T-helper 9 cell (primary cell): ENCODE measurements at places on chromosomes 5 and 9.

DNA sequence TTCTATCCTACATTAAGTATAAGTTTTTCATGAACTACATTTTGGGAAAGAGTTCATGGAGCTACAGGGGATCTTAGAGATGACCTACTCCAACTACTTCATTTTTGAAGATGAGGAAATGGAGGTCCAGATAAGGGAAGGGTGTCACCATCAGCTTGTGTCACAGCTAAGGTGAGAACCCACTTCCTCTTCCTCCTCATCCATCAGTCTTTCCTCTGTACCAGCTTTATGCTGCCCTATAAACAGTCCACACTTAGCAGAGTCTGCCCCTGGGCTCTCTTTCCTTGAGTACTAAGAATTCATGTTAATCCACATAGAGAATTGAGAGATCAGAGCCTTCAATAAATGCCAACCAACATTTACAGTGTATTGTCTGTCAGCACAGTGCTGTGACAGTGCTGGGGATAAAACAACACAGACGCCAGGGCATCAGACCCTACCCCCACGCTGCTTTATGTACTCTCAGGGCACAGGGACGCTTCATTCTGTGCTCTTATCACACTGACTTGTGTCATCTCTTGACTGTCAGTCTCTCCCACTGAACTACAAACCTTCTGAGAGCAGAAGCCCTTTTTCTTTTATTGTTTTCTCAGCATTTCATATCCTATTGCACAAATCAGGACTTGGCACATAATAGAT is 22.1 kb downstream of the ADRB2 start:
- DNase-seq, result no peak

- no peak for DNase-seq
Measured at GRCh38 chr5:159451197-159452052, 121.1 kb upstream of the IL12B start.

DNA sequence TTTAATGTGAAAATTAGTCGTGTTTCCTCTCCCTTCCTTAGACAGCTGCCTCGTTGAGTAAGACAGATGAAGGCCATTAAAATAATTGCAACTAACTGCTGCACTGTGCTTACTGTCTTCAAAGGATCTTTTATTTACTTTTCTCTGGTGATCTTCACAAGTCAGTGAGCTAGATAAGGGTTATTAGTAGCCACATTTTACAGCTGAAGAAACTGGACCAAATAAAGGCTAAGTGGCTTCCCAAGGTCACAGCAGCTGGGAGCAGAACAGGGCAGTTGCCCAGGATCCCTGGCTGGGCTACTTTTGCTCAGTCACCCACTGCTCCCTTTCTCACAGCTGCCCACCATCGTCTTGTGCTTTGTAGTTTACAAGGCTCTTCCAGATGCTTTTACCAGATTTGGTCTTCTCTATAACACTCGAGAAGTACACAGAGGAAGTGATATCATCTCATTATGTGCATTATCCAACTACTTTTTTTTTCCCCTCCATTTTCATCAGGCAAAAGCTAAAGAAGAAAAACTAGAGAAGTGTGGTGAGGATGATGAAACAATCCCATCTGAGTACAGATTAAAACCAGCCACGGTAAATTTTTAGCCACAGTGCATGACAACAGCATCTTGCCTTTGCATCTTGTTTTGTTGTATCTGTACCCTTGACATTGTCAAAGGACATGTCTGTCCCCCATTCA is 61.8 kb downstream of the ERAP1 start:
- no peak for DNase-seq

GRCh38 chr9:37187292-37187691 is 66.9 kb downstream of the ZCCHC7 start:
- no peak for DNase-seq

DNA sequence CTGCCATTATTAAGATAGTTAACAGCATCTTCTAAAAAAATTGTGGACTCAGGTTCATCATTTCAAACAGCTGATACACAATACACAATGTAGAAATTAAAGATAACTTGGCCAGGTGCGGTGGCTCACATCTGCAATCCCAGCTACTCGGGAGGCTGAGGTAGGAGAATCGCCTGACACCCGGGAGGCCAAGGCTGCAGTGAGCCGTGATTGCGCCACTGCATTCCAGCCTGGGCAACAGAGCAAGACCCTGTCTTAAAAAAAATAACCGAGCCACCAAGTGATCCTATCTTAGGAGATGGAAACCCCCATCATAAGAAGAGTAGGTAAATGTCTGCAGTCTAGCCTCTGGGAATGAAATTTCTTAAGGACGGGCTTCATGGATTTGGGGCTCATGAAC is 241.7 kb downstream of the PIK3R1 start:
- DNase-seq, result no peak

- no peak for DNase-seq
Measured at GRCh38 chr5:179797741-179798140, 4.0 kb downstream of the LTC4S start.

DNA sequence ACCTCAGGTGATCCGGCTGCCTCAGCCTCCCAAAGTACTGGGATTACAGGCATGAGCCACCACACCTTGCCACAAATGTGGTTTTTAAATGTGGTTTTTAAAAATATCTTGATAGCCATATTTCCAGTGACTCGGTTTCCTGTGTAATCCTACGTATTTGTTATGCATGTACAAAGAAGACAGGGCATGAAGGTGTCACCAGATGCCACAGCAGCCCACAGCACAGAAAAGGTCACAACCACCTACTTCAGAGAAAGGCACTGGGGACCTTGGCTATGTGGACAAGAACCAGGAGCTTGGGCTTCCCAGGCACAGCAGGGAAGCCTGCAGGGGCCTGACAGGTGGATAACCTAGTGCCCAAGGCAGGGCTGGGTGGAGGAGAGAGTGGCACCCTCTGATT is 38.0 kb downstream of the C9orf50 start:
- no peak for DNase-seq
